ENCODE measurements at places on chromosomes 1 and 21.

DNA sequence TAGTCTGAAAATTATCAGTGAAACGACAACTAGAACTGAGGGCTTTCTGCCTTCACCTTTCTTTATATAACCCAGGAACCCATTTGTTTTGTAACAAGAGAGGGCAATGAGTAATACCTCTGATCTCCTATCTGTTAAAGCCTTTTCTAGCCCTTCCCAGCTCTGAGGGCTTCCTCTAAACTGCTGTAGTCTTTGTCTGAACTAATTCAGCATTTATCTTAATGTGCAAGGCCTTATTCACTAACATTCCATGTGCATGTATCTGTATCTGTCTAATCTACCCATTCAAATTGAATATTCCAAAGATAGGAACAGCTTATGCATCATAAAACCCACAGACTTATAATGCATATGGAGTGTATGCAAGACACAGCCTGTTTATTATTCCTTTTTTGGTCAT lies 167.1 kb downstream of the LYPLAL1 start:
- DNase-seq, result no peak

GRCh38 chr1:40248412-40248811 lies 675 bp downstream of the TMCO2 start:
- no peak for DNase-seq

DNA sequence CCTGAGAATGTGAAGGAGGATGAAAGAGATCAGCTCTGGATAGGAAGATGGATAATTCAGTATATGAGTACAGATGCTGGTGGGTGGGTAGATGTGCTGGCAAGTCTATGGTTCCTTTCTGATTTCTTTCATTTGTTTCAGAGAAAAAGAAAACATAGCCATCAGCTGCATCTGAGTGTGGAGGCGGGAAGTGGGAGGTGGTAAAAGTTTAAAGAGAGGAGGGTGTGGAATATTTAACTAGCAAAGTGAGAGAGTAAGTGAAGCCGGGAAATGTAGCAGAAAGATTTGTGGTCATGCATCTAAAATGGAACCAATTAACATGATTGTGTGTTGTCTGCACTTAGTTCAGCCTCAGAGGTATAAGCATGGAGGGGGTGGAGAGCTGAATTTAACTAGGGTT lies 16.4 kb downstream of the RPE65 start:
- no peak for DNase-seq

DNA sequence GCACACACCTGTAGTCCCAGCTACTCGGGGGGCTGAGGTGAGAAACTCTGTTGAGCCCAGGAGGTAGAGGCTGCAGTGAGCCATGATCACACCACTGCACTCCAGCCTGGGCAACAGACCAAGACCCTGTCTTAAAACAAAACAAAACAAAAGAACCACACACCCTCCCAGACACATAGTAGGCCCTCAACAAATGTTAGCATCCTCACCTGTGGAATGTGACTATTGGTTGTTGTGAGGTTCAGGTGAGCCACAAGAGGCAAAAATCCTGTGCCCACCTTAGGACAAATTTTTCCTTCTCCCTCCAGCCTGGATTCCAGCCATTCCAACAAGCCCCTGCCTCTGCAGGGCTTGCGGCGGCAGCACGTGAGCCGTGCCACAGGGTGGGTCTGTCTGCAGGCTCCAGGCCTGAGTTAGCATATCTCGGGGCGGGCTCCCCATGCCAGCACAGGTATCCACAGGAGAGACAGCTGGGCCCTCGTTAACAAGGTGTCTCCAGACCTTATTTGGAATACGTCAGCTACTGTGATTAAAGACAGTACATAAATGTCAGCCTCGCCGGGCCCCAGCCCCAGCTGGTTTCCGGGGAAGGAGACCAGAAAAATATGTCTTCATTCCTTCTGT lies 17.4 kb downstream of the C1QB start:
- DNase-seq, result no peak

DNA sequence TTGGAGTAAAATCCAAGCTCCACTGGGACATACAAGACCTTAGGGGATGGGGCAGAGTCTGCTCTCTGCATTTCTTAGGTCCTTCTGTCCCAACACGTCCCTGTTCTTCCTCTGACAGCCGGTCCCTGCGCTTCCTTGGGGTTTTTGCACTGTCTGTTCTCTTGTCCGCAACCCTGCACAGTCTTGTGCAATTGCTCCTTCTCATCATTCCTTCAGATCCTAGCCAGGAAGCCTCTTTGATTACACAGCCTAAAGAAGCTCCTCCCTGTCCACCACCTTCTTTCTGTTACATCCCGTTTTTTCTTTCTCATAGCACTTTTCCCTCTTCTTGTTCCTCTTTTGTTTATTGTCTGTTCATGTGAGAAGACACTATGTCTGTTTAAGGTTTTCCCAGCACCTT lies 19.9 kb downstream of the ACOT11 start:
- no peak for DNase-seq

- DNase-seq, result no peak
Measured at GRCh38 chr21:31623664-31624063, 35.8 kb upstream of the SOD1 start.

- DNase-seq, result no peak
Measured at GRCh38 chr21:44089001-44089911, 17.9 kb upstream of the PWP2 start.

DNA sequence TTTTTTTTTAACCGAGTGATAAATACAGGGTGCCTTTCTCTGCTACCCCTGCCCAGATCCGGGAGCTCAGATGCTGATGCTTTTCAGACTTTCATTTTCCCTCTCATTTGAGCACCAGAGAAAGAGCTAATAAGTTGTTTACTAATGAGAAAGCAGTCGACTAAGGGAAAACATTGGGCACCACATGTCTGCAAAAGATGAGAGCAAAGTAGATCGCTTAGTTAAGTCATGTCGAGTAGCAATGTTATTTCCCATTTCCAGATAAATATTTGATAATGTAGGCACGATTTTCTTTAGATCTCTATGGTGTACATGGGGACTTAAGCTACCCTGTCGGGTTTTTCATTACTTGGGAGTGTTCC lies 1.2 kb downstream of the PKN2 start:
- DNase-seq, result no peak

DNA sequence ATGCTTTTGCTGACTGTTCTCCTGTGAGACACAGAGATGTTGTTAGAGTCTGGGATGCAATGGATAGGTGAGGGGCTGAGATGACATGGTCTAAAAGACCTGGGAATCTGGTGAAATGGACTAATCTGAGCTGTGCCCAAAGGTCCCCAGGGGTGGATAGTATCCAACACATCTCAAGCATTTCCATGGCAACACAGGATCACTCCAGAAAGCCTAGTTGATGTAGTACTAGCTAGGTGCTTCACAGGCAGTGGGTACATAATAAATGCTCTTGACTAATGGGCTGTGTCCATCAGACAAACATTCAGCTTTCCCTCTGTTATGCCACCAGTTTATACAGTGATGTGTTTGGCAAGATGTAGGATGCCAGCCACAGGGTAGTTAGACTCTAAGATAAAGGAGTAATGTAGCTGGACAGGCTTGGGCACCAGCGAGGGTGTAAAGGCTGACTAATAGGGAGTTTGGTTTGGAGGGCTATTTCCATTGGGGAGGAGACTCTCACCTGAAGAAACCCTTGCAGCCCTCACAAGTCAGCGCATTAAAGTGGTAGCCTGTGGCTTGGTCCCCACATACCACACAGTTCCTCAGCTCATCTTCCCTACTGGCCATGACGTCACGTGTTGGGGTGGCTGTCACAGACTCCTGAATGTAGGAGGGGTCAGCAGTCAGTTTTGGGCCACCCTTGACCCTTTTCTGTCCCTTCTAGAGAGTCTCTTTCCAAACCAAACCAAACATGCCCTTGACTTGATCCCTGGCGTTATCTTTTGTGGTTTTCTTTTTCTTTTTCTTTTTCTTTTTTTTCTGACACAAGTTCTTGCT lies 1.8 kb downstream of the NR1I3 start:
- no peak for DNase-seq

All from activated T-cell treated with anti-CD3 and anti-CD28 coated beads for 4 hours (primary cell).